Mammary epithelial cell (primary cell): ENCODE measurements at places on chromosomes 3 and 15. TPM values are rescaled to one million over a fixed set of nuclear protein-coding genes. Genes with fewer than 3 reads are reported as not detected.

Gene AGBL1
- not detected for polyA plus RNA-seq

Gene AADACL2
- polyA plus RNA-seq: not detected

Gene HACL1
- polyA plus RNA-seq: 23.5 TPM

Gene PPP1R14D
- not detected for polyA plus RNA-seq

Gene FES
- not detected for polyA plus RNA-seq

Gene PSTPIP1
- 2.1 TPM for polyA plus RNA-seq

Gene CD276
- 128 TPM for polyA plus RNA-seq

Gene NT5DC2
- polyA plus RNA-seq: 88.7 TPM

Gene TTLL13
- 0.02 TPM for polyA plus RNA-seq

Gene SEMA4B
- 85.9 TPM for polyA plus RNA-seq

Gene NR2E3
- 0.03 TPM for polyA plus RNA-seq

Gene RNU5B-1
- not detected for polyA plus RNA-seq

Gene CIDEC
- 0.06 TPM for polyA plus RNA-seq
